NCI-H1048 (cell line): ENCODE measurements at places on chromosomes 2 and 18.

DNA sequence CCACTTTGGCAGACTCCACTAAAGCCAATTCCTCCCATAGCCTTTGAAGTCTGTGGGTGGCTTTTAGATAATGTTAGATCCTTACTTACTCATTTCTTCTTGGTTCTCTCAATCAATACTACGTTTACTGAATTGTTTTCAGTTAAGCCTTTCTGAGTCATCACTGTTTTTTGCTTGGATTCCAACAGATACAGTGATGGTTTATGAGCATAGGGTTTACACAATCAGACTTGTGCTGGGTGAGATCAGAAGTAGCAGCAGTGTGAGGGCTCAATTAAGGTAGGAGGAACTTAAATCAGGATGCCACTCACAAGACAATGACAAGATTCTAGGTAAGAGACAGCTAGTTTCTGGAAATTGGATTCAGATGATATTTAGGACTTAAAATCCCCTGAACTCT is 297.7 kb upstream of the DOK6 start:
- DNase-seq: no peak

DNA sequence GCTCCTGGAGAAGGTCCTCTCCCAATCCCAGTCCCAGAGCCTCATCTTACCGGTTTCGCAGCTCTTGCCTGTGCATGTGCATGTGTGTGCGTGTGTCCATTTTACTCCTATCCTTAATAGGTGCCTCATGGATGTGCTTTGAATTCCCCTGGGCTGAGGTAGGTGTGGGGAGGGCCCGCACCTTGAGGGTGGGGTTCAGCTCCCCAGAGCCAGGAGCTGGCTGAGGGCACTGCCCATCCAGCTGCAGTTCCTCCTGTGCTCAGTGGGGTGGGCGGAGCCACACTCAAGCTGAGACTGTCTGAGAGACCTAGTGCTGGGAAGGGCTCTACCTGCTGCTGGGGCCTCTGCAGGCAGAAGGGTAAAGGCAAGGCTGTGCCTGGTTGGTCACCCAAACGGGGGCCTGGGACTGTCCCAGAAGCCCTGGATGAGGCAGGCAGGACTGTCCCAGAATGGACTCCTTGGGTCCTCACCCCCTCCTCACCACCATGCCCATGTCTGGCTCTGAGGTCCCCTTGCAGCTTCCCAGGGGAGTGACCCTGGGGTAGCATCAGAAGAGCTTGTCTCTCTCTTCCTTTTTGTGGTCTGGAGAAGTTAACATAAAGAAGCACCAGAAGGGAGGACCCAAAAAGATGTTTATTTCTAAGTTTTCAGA is 8.9 kb downstream of the GDF7 start:
- no peak for DNase-seq

DNA sequence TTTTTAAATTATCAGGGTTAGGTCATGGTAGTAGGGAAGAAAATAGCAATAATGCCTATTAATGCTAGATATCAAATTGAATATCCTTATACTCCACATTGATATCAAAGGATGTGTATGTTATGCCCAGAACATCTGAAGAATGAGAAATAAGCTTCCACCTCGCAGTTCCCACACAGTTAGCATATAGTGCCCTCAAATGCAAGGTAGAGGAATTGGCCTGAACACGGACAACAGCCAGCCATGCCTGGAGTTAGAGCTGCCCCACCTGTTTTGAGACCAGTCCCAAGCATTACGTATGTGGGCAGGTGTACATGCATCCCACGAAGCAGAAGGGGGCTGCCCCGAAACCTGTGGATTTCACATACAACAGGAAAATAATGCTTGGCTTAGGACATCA is 79.6 kb downstream of the SUMO1 start:
- DNase-seq: no peak

DNA sequence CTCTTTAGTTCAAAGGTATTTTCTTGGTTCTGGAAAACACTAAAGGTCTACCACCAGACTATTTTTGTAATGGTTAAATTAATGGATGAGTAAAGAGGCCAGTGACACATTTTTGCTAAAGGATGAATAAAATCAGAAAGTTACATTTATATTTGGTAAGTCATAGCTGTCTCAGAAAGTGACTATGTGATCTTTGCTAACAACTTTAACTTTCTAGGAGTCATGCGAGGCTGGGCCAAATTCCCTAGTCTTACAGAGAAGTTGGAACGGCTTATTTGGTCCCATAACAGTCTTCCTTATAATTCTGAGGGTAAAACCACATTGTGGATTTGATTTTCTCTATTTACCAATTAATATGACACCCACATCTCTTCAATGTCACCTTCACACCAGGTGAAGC is 198.1 kb downstream of the PDE1A start:
- no peak for DNase-seq

- no peak for DNase-seq
These were observed 19.8 kb downstream of the RPIA start for GRCh38 chr2:88711289-88711688.

- peak; percentile 40 for DNase-seq
These were observed 295.4 kb downstream of the CELF4 start for GRCh38 chr18:37270038-37270665.

- DNase-seq: no peak
These were observed 182.9 kb downstream of the IKZF2 start for GRCh38 chr2:212968284-212969081.

GRCh38 chr2:3476985-3477327 is 42.4 kb downstream of the ADI1 start:
- DNase-seq: no peak

- DNase-seq: no peak
These were observed 3.8 kb downstream of the PROM2 start for GRCh38 chr2:95278051-95278471.

- DNase-seq: no peak
These were observed 15.2 kb downstream of the BOK start for GRCh38 chr2:241573741-241574140.

DNA sequence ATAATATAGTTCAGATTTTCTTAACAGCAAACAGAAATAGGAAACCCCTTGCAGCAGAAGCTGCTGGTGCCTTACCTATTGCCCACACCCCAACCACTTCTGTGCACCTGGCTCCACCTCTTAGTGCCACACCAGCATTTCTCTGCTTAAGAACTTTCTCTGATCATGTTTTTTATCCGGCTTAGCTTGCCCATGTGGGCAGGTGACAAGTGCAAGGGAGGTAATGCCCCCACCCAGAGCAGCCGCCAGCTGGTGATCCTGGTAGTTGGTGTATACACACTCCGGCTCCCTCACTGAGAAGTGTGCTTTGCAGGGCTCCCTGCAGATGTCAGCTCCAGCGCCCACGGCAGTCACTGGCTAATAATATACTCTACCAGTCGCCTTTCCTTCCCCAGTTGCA is 126.3 kb downstream of the ALPK2 start:
- DNase-seq: no peak

DNA sequence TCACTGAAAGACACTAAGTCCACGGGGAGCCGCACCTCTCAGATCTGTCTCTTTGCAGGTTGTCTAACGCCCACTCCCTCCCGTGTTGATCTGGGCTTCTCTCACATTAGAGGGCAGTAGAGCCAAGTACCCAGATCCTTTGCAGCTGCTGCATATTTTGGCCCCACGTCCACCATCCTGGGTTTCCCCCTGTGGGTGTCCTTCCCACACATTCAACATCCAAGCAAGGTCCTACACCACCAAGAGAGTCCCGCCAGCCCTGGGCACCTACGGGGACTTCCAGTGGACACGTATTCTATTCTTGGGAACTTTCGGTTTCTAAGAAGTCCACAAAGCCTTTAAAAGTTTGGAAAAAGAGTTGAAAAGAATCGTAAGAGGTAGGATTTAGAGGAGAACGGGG is 116.6 kb downstream of the ATL2 start:
- DNase-seq: no peak

DNA sequence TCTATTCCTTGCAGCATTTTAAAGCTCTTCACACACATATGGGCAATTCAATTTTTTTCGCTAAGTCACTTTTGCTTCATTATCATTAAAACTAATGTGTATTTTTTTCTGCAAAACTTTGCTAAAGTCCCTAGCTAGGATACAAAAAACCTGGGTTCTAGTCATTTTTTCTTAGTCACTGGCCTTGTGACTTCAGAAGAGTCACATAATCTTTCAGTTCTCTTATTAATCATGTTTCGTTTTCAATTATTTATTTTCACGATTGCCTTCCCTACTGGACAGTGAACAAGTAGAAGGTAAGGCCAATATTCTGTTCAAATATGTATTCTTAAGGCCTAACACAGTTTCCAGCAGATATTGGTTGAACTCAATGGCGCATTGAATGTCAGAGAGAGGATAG is 60.9 kb upstream of the CYRIA start:
- no peak for DNase-seq

GRCh38 chr2:10665833-10666232 is 23.9 kb downstream of the NOL10 start:
- no peak for DNase-seq

DNA sequence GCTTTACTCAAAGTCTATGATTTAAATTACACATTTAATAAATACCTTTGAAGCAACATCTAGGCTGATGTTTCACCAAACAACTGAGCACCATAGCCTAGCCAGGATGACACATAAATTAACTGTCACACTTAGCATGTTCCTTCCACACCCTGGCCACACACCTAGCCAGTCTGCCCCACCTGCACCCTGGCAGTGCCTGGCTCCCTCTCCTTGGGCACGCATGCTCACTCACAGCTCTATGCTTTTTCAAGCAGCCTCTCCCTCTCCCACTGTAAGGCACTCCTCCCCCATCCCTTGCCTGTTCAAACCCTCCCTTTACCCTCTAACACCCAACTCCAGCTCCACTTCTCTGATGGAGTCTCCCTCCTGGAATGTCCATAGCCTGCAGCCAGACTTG is 357.6 kb upstream of the KLHL29 start:
- no peak for DNase-seq

GRCh38 chr2:8624855-8625398 is 56.9 kb upstream of the ID2 start:
- no peak for DNase-seq

- DNase-seq: no peak
These were observed 144.2 kb downstream of the TPO start for GRCh38 chr2:1557467-1557820.

- DNase-seq: no peak
These were observed 26.9 kb downstream of the FASTKD1 start for GRCh38 chr2:169546756-169547155.

DNA sequence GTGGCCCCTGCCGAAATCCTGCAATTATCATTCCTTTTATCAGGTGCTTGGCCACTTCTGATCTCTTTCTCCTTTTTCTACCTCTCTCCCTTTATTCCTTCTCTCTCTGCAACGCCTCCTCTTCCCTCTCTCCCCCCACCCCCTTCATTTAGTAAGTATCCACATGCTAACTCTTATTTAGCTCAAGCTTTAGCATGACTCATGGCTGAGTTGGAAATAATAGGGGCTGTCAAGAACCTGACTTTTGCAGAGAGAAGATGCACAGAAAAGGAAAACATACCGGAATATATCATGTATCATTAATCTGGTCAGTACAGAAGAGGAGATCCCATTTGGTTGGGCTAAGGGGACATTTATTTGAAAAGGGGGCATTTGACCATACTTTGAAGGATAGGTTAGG is 33.1 kb downstream of the FAM171B start:
- DNase-seq: no peak

DNA sequence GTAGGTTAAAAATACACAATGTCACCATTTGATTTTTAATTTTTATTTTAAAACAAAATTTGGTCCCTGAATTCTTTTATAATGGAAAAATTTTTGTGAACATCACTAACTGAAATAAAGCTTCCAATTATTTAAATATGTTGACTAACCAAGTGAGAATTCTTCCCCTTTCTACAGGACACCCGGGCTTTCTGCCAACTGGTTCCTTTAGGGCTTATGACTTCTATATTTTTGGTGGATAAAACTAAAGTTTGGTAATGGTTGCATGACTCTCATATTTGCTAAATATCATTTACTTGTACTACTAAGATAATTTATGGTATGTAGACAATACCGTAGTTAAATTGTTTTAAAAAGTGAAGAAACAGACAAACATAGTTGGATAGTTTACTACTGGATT is 291.0 kb upstream of the DOK6 start:
- DNase-seq: no peak

- DNase-seq: peak; percentile 64
These were observed at the start of gene PLEKHB2 for GRCh38 chr2:131105156-131105949. TSS of gene PLEKHB2 (plus strand) at chr2:131105336. CDS start at chr2:131120942, 15,606 bp downstream.

GRCh38 chr18:79460481-79461300 is 65.0 kb downstream of the NFATC1 start:
- peak; percentile 82 for DNase-seq

DNA sequence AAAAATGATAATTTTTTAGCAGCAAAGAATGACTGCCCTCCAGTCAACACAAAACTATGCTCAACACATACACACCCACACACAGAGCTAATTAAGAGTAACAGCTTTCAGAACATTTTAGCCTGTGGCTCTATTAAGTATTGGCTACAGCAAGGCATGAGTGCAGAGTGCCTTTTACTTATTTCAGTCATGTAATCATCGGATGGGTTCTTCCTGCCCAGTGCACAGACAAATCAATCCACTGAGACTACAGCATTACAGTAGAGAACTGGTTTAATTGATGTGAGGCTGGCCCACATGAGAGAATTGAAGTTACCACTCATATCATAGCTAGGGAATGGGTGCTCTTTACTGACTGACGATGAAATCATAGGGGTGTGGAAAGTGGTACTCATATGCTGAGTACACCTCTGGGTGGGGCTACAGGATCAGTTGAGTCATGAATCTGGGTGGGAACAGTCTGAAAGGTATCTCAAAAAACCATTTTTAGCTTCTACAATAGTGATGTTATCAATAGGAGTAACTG is 241.0 kb downstream of the FSIP2 start:
- no peak for DNase-seq

DNA sequence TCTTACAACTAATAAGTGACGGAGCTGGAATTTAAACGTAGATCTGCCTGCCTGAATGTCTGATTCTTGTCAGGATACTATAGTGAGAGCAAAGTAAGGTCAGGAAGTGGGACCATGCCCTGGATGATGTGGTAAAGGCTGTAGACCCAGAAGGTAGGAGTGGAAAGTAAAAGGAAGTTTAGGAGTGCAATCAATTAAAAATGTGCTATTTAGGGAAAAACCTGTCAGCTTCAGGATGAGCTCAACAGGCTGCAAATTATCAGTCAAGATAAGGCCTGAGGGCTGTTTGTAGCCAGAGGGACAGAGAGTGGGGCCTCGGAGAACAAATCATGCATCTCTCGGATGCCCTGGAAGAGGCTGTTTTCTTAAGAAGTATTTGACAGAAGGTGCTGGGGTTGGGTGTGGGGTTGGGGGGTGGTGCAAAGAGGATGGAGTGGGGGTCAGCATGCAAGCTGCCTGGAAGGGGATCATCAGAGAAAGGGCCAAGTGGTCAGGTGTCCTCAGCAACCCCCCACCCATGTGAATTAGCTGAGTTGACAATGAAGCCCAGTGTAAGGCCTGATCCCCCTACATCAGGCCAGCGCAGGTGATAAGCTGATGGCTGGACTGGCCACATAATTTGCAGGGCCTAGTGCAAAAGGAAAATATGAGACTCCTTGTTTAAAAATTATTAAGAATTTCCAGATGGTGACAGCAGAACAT is 53.2 kb upstream of the MAPRE3 start:
- no peak for DNase-seq

- no peak for DNase-seq
These were observed 43.9 kb upstream of the VWA3B start for GRCh38 chr2:98043101-98043500.
